ENCODE measurements at places on chromosomes 3 and 15.

- DNase-seq = no peak
Measured at GRCh38 chr3:182503401-182503800, 289.9 kb upstream of the ATP11B start.

DNA sequence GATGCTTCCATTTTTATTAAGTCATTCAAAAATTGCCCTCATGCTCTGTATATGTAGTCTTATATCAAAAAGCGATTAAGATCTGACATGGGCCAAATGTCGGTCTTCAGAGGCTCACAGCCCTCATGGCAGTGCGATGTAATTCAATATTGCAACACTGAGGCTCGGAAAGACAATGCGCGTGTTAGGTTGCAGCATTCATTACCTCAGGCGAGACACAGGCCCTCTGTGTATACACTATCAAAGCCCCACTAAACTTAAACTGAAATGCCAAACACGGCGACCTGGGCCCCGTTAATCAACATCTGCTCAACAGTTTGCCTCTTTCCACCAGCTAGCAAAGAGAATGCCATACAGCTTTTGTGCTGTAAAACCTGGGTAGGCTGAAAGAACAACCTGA, 413.4 kb downstream of the ERC2 start:
- DNase-seq = no peak

DNA sequence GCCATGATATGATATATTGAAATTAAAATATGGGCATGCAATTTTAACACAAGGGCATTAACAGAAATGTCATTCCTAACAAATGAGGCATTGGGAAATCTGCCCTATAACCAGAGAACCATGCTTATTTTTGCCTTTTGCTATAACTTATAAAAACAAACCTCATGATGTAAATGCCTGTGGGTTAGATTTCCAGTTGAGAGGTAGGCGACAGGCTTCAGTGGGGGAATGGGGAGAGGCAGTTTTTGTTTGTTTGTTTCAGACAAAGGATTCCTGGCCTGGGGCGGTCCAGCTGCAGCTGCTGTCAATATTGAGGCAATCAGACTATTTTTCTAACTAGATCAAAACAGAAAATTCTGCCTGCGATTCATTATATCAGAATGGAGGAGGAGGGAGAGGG, 490.4 kb upstream of the CFAP20DC start:
- DNase-seq = no peak

- no peak for DNase-seq
Measured at GRCh38 chr15:42104095-42104891, 9.9 kb upstream of the PLA2G4D start.

- no peak for DNase-seq
Measured at GRCh38 chr3:75294124-75294523, 370.0 kb upstream of the FRG2C start.

- DNase-seq = no peak
Measured at GRCh38 chr3:186514296-186515002, 29.7 kb downstream of the CRYGS start.

- DNase-seq = no peak
Measured at GRCh38 chr15:78055919-78056713, 21.4 kb downstream of the TBC1D2B start.

DNA sequence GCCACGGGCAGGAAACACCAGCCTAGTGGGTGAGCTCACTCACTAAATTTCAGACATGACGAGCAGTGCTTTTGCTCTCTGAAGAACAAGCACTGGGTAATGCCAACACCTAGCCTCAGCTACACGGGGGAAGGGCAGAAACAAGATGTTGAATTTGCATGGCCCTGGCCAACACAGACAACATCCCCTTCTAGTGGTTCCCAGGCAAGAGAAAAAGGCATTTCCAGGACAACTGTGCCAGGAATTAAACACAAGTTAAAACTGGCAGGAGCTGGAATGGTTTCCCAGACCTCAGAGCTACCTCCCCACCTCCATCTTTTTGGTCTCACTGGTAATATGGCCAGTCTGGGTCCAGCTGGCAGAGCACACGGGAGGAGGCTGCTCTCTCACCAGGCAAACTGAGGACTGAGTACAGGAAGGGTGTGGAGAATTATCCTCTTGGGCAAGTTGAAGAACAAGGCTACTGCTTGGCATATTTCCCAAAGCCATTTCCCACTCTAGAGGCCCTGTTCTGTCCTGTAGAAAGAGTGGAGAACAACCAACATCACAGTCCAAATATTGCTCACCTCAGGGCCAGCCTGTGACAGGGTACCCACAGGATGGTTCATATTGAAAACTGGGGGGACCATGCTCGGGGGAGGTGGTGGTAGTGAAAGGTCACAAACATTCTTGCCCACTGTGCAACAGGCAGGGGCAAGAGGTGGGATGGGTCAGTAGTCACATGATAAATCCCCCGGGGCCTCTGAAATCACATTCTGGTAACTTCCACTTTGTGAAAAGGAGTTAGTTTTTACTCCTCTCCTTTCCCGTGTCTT, 26.5 kb downstream of the TSPAN3 start:
- peak; percentile 87 for DNase-seq

- DNase-seq = no peak
Measured at GRCh38 chr3:58725326-58725853, 58.8 kb upstream of the FAM3D start.

DNA sequence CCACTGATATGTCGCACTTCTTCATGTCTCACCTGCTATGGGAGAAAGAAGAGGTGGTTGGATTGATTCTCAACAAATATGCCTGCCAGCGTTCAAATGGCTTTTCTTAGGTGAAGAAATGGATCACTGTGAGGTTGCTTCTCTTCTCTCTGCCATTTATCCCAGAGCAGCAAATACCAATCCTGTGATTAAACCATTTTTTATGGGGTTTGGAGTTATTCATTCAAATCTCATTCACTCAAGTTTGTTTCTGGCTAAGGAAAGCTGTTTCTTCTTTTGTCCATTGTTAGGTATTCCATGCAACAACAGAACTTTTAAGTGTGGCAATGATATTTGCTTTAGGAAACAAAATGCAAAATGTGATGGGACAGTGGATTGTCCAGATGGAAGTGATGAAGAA, 12.2 kb upstream of the C3orf52 start:
- no peak for DNase-seq

DNA sequence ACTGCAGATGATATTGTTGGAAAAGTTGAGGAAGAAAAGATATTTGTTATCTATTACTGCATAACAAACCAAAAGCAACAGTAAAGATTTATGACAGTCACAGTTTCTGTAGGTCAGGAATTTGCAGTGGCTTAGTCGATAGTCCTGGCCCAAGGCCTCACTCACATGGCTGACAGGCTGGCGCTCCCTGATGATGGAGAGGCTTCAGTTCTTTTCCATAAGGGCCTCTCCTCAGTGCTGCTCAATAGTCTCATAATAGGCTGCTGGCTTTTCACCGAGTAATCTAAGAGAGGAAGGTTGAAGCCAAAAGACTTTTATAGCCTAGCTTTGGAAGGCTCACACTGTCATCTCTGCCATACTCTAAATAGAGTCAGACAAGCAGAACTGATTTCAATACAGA, 17.7 kb downstream of the IREB2 start:
- peak; percentile 15 for DNase-seq

GRCh38 chr3:193051314-193051713, 133.7 kb upstream of the MB21D2 start:
- DNase-seq = no peak

- no peak for DNase-seq
Measured at GRCh38 chr15:64009798-64010261, 36.5 kb downstream of the DAPK2 start.

DNA sequence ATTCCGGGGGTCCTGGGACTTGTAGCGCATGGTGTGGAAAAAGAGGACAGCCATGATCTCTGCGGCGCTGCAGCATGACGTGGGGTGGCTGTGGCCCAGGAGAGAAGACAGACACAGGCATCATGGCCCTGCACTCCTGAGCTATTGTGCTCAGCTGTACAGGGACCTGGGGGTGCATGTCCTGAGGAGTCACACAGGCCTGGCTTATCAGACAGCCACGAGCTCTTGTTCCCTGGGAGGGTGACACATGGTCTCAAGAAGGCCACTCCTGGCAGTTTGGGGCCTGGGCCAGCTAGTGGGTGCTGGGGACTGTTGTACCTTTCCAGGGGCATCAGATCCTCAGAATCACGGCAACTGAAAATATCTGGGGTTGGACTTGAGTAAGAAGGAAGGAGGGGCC, 13.7 kb downstream of the TKT start:
- DNase-seq = no peak

DNA sequence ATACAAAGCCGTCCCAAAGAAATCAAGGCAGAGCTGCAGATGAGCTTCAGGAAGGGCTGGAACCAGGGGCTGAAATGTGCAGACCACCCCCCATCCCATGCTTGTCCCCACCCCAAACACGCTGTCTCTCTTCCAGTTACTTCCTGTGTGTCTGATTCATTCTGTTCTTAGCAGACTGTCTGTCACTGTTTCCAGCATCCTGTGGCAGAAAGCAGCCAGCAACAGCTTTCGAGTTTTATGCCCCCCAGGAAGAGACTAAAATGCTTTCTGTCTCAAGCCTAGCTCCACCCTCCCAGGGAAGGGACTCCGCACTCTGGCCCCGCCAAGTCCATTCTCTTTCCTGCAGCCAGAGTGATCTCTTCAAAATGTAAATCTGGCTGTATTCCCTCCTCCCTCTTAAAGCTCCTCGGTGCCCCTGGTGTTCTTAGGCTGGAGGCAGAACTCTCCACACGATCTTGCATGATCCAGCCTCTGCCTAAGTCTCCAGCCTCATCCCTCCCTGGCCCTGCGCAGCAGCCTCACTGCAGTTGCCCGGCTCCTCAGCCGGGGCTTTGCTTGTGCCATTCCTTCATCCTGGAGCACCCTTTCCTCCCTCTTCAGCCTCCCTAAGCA, 41.5 kb downstream of the HRH1 start:
- DNase-seq = no peak

DNA sequence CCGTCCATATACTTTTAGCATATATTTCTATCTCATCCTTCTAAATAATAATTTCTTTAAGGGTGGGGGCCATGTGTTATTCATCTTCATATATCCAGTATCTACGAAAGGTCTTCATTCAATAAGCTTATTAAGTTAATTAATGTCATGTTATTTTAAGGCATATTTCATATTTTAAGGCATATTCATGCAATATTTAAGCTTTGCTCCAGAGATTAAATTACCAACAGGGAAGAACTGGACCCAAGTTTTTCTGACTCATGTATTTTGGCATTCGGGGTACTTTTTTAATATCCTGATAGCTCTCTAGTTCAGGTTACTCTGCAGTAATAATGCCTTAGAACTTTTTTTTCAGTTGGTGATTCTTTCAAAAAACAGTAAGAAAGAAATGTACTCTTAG, 27.4 kb downstream of the PHC3 start:
- DNase-seq = no peak

DNA sequence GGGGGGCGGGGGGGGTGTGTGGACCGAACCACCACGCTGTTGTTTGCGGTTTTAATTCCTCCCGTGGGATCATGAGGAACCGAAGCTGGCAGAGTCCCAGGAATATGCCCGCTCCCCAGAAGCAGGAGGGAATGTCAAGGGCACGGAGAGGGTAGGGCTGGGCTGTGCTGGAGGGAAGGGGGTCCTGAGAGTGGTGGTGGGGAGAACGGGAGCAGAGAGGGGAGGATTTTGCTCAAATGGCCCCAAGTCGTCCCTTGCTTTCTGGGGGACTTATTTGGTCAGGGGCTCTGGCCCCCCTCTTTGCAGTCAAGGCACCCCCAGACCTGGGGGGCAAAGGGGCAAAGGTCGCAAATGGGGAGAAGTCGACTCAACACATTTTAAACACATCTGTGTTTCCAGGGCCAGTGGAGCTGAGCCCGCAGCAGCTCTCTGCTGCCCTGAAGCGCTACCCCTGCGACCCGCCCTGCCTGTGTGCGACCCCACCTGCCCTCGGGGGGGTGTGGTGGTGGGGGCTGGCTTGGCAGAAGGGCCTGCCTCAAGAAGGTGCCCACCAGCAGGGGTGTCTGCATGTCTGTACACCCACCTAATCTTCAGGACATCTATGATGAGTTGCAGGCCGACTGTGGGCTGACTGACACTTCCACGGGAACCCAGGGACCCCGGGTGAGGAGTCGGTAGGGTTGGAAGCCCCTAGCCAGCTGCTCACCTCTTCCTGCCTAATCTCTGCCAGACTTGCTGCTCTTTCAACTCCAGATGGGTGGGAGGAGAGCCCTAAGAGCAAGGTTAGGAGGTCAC, 602 bp upstream of the ATP2B2 start:
- DNase-seq = no peak

- no peak for DNase-seq
Measured at GRCh38 chr3:95899494-95899893, 914.9 kb upstream of the EPHA6 start.

GRCh38 chr15:64781299-64781698, 5.9 kb upstream of the RBPMS2 start:
- DNase-seq = no peak

- DNase-seq = no peak
Measured at GRCh38 chr3:71651625-71652024, 68.1 kb upstream of the FOXP1 start.

GRCh38 chr3:50217681-50218080, 12.6 kb downstream of the SLC38A3 start:
- no peak for DNase-seq

DNA sequence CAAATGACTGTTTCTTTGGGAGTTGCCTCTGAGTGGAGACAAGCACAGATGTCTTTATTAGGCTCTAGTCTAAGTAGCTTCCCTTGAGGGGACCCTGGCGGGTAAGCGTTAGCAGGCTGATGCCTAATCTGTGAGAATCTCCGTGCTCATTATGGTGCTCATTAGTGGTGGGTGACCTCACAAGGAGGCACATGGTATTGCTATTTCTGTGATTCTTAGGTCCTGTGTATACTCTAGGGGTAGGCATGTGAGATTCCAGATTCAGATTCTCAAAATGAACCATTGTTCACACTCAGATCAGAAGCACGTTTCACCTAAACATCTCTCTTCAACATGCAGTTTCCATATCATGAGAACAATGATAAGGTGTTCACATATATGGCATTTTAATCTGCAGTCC, 809.7 kb downstream of the NR2F2 start:
- DNase-seq = peak; percentile 41

DNA sequence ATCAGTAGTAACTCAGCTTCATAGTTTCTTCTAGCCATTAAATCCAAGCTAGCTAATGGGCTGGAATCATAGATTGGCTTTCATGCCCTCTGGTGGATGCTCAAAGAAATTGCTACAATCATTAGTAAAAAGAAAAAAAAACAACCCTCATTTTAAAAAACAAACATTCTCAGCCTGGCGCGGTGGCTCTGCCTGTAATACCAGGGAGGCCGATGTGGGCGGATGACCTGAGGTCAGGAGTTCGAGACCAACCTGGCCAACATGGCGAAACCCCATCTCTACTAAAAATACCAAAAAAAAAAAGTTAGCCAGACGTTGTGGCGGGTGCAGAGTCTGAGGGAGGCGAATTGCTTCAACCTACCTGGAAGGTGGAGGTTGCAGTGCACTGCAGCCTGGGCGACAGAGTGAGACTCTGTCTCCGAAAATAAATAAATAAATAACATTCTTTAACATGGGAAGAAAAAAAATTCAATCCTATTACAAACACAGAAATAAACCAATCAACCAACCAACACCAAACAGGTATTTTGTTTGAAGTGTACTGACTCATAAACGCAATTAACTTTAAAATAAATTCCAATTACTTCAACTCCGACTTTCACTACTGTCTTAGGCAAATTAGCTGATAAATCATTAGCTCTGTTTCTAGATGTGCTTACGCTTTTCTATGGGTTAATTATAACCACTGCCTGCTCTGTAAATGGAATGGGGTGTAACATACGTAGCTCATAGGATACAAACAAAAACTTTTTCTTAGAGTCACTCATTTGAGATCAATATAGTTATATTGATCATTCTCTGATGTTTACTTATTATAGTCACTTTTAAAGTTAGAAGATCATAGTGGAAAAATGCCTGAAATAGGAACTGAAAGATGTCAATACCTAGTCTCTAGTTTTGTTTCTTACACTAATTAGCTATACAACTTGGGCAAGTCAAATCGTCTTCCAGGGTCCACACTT, 24.9 kb downstream of the TMEM207 start:
- no peak for DNase-seq

Measured in spinal cord (tissue), 10 donors.